Activated CD4-positive, alpha-beta T cell treated with anti-CD3 and anti-CD28 coated beads, Interleukin-2, amount 10 ng/mL, durations not matched to agents 24 days and 14 days (primary cell): ENCODE measurements at places on chromosomes 16 and 17. TPM values are rescaled to one million over a fixed set of nuclear protein-coding genes. Genes with fewer than 3 reads are reported as not detected.

DNA sequence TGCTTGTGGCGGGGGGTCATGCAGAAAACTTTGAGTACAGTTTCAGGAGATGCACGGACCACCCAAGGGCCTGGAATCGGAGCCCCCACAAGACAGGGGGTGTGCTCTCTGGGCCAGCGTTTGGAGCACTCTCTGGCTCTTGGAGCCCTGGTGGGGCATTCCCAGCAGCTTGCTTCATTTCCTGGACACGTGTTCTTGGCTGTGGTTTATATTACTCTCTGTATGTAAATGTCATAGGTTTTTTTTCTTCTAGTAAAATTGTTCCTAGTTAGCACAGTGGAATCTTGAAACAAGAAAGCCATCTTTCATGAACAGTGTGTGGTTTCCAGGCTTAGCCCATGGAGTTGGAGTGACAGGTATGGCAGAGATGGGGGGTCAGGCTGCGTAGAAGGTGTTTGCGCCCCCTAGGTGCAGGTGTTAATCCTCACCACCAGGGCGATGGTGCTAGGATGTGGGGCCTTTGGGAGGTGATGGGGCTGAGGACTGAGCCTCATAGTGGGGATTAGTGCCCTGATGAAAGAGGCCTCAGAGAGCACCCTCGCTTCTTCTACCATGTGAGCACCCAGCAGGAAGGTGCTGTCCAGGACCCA lies 79.8 kb downstream of the JPH3 start:
- peak; percentile 68 for DNase-seq

DNA sequence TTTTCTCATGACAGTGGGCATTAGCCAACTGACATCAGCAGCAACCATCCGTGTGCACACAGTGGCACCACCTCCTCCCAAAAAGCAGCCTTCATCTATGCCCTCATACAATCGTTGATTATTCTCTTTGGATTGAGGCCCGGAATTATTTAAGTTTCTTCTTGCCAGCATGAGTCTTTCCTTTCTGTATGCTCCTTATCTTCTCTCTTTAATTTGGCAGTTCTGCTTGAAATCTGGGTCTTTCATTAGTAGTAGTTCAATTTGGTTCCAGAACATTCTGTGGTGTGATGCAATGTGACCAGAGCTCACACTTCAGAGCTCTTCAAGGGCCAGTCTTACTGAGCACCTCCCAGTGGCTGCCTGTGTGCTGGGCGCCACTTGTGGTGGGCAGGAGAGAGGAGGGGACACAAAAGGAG lies 52.2 kb upstream of the STH start:
- DNase-seq: no peak

MT1A gene
- 1.8 and 2.1 TPM in 2 replicates for total RNA-seq

MT1F gene
- total RNA-seq: 4.2 and 6.7 TPM in 2 replicates

GRCh38 chr17:5823219-5823618 lies 238.9 kb upstream of the NLRP1 start:
- DNase-seq: peak; percentile 43

DNA sequence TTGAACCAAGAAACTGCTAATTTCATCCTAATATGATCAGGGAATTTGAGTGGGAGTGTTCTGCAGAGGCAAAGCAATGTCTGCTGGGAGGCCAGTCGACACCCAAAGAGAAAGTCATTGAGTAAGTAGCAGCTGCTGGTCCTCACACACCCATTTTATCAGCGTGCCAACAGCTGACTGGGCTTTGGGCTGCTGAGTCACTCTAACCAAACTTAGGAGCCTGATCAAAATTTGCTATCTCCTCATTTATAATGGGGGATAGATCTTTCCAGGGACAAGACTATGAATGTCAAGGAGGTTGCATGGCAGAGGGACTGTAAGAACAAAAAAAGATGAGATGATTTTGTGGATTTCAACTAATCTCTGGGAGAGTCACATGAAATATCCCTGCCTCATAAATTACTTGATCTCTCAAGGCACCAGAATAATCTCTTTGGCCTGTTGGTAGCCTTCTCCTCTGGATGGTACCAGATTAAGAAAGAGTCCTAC lies 32.9 kb downstream of the CPSF4L start:
- DNase-seq: peak; percentile 63

DNA sequence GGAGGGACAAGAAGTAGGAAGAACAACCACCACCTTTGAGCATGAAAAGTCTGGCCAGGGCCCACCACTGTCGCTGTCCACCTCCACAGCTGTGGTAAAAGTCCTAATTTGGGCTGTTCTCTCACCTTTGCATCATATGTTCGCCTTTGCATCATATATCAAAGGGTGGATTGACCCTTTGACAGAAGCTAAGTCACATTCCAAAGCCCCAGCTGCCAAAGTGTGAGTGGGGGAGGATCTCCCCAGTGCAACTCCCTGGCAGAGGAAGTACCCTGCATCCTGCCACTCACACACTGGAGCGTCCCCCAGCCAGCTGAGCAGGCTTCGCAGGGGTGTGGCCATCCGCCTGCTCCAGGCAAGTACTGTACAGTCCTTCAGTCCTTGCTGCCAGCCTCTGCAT lies 12.7 kb upstream of the SPECC1 start:
- no peak for DNase-seq

GRCh38 chr16:66166490-66166889 lies 200.0 kb upstream of the CDH5 start:
- no peak for DNase-seq

C17orf50 gene
- not detected in 2 replicates for total RNA-seq

SCNN1B gene
- total RNA-seq: not detected in 2 replicates

DNA sequence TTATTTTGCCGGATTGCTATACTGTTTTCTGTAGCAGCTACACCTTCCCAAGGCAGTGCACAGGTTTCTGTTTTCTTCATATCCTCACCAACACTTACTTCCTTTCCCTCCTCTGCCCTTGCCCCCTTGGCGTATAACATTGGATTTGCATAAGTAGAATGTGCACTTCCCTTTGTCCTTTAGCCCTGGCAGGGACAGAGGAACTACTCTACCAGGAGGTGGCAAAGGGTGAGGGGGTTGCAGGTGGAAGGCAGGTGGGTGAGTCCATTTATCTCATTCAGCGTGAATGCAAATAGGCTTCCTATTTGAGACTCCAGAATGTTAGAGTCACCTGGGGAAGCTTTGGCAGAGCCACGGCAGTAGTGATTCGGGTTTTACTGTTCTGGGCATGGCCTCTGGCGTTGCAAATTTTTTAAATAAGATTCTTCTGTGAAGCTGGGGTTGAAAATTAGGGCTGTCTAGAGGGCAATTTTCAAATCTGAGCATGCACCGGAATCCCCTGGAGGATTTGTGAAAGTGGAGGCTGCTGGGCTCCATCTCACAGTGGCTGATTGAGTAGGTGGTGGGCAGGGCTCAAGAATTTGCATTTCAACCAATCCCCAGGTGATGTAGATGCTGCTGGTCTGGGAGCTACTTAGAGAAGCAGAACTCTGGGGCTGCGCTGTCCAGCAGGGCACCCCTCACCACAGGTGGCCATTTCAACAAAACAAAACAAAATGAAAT lies 84.7 kb downstream of the PLCG2 start:
- DNase-seq: no peak

NOS2 gene
- total RNA-seq: 0.05 TPM in 1 of 2 replicates, not detected in the other
